ENCODE measurements at places on chromosomes 1 and 21.

DNA sequence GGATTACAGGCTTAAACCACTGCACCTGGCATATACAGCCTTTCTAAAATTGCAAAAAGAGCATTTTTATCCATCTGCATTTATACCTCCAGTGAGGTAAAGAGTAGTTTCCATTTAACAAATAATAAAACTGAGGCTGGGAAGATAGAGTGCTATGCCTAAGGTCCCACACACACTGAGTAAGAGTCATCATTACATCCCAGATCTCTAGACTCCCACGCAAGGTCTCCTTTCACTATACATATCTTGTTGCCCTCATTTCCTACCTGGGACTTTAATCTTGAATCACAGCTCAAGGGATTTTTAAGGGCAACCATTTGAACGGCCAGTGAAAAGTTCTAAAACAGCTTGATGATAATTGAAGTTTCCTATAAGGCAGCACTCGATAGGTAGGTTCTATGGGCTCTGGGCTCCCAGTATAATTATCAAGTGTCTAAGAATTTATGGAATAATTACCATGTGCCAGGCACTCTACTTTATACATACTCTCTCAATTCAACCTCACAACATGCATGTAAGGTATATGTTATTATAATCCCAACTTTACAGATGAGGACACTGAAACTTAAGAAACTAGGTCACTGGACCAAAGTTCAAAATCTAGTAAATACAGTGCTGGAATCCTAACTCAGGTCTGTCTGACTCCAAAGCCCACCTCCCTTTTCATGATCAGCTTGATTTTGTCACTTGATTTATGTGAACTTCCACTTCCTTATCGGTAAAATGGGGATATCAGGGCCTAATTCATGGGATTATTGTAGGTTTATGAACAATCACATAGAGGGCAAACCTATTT lies 23.3 kb upstream of the EPS15 start:
- no peak for DNase-seq

DNA sequence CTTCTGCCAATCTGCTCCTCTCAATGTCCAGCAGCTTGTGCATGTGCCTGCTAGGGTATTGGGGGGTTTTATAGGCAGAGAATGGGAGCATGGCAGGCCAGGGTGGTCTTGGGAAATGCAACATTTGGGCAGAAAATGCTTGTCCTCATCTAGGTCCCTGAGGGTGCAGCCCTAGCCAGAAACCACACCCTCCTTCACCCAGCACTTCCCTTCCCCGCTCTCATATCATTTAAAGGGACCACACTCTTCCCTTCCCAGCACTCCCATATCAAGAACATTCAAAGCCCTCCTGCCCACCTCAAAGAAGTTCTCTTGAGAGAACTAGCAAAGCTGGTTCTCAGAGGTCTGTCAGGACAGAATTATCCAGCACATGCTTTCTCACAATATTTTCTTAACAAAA lies 62.1 kb downstream of the HSD3B1 start:
- DNase-seq = no peak

DNA sequence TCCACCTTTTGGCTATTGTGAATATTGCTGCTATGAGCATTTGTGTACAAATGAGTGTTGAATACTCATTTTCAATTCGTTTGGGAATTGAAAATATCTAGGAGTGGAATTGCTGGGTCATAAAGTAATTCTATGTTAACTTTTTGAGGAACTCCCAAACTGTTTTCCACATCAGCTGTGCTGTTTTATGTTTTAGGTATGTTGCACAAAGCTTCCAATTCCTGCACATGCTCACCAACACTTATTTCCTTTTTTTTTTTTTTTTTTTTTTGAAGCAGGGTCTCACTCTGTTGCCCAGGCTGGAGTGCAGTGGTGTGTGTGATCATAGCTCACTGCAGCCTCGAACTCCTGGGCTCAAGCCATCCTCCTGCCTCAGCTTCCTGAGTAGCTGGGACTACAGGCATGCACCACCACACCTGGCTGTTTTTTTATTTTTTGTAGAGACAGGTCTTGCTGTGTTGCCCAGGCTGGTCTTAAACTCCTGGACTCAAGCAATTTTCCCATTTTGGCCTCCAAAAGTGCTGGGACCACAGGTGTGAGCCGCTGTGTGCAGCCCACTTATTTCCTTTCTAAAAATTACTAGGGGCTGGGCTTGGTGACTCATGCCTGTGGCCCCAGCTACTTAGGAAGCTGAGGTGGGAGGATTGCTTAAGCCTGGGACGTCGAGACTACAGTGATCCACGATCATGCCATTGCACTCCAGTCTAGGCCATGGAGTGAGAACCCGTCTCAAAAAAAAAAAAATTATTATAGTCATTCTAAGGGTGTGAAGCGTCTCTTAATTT lies 33.4 kb downstream of the TMCC2 start:
- DNase-seq = no peak

- DNase-seq = no peak
These were observed 3.6 kb downstream of the RGS1 start for GRCh38 chr1:192579010-192579738.

DNA sequence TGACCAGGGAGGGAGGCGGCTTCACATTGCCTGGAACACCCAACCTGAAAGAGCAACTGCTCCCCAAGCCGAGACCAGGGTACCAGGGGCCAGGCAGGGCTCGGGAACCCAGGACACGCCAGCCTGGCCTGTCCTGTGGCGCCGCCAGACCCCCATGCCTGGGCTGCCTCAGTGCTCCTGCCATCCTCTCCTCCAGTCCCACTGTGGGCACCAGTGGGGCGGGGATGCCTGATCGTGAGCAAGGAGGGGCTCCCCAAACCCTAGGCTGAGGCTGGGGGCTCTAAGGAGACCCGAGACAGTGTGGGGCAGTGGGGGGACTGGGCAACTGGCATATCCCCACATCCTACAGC lies 45.1 kb downstream of the WNT9A start:
- no peak for DNase-seq

Measured in posterior cingulate gyrus (tissue), 11 donors.